Mesenchymal stem cell (in vitro differentiated cells and primary cell): ENCODE measurements at places on chromosomes 1 and 21.

DNA sequence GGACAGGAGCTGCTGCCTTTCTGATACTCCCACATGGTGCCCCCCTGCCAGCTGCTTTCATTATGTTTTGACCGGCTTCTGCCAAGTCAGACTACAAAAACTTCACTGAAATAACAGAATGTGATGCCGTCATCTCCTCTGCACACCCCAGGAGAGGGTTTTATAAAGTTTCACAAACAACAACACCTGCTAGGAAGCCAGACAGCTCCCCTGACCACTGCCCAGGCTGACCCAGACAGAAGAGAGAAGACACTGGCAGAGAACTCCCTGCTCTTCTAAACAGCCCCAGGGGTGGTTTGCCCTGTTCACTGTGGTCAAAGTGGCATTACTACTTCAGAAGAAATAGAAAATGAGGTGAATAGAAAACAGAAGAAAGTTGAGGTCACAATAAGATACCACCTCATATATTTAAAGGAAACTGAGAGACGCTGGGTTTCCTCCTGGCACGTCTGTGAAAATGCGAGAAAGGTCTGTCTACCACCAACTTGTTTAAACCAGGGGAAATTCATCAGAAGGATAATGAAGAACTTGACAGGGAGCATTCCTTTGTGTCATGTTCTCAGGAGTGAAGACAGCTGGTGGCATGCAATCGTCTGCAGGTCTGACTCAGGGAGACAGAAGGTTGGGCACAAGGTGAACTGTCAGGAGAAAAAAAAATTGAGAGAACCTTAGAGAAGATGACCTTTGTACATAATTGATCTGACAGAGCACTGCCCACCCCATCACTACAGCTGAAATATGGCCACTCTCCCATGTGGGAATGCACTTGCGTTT lies 119.0 kb upstream of the NFIA start:
- H3K36me3 ChIP-seq = no peaks in the 10 kb centered on the region
- no peak for DNase-seq
- peaks cover 10% of the 10 kb centered on the region for H3K4me1 ChIP-seq
- no peak overlapping the region for H3K4me3 ChIP-seq
- peak overlapping the region; percentile 39 for H3K27ac ChIP-seq

GRCh38 chr1:54487571-54488050 lies 60.4 kb upstream of the ACOT11 start:
- DNase-seq = no peak
- H3K36me3 ChIP-seq = no peaks in the 10 kb centered on the region
- peak overlapping the region; percentile 19 for H3K27ac ChIP-seq
- peaks cover 27% of the 10 kb centered on the region for H3K27me3 ChIP-seq

- no peak overlapping the region for H3K4me3 ChIP-seq
- no peaks in the 10 kb centered on the region for H3K27me3 ChIP-seq
- no peak for DNase-seq
Observed at GRCh38 chr1:185819798-185820197, 85.6 kb downstream of the HMCN1 start.

DNA sequence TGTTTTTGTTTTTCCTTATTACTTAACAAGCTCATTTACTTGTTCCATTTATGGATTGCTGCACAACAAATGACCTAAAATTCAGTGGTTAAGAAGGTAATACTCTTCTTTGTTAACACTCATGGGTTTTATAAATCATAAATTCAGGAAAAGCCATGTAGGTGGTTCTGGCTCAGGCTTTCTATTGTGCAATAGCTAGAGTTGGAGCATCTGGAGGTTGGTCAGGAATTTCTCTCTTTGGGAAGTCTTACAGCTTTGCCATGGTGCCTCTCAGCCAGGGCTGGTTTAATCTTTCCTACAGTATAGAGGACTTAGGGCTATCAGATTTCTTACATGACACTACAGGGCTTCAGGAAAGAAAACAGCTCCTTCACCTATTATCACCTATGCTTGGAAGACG lies 1677.1 kb downstream of the KCNT2 start:
- H3K4me1 ChIP-seq = no peaks in the 10 kb centered on the region
- no peaks in the 10 kb centered on the region for H3K27me3 ChIP-seq
- H3K4me3 ChIP-seq = no peak overlapping the region
- no peaks in the 10 kb centered on the region for H3K36me3 ChIP-seq

DNA sequence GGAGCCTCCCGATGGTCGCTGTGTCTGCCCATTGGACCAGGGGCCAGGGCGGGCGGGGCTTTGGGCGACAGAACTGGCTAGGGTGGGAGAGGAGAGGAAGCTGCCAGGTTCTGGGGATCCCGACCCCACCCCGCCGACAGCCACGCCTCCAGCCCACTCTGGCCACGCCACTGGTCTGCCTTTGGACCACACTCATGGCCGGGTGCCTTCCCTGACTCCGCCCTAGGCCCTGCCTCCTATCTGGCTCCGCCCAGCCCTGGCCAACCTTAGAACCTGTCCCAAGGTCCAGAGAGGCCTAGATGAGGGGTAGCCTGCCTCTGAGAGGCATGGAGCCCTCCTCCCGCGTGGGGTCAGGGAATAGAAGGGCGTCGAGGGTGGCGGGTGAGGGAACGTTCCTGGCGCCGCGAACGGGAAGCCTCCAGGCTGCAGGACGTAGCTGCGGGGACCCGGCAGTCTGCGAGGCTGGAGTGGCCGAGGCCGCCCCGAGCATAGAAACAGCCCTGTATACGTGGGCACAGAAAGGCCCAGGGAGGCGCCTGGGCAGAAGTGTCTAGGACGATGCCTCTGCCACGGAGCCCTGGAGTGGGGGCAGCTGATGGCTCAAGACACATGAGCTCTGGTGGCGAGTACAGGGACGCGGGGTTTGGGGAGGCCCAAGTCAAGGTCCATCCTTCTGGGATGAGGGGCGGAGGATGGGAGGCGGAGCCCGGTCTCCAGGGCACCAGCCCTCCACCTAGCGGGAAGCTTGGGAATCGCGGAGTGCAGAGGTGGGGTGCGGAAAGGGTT lies 11.5 kb upstream of the COL16A1 start:
- H3K4me1 ChIP-seq = peaks cover 27% of the 10 kb centered on the region
- DNase-seq = peak; percentile 95
- H3K27ac ChIP-seq = peak overlapping the region; percentile 55
- H3K36me3 ChIP-seq = no peaks in the 10 kb centered on the region
- peak overlapping the region; percentile 73 for H3K4me3 ChIP-seq

GRCh38 chr1:241330619-241331327 lies 26.2 kb downstream of the RGS7 start:
- no peak for DNase-seq
- H3K4me1 ChIP-seq = no peaks in the 10 kb centered on the region
- H3K4me3 ChIP-seq = no peak overlapping the region
- no peak overlapping the region for H3K27ac ChIP-seq

DNA sequence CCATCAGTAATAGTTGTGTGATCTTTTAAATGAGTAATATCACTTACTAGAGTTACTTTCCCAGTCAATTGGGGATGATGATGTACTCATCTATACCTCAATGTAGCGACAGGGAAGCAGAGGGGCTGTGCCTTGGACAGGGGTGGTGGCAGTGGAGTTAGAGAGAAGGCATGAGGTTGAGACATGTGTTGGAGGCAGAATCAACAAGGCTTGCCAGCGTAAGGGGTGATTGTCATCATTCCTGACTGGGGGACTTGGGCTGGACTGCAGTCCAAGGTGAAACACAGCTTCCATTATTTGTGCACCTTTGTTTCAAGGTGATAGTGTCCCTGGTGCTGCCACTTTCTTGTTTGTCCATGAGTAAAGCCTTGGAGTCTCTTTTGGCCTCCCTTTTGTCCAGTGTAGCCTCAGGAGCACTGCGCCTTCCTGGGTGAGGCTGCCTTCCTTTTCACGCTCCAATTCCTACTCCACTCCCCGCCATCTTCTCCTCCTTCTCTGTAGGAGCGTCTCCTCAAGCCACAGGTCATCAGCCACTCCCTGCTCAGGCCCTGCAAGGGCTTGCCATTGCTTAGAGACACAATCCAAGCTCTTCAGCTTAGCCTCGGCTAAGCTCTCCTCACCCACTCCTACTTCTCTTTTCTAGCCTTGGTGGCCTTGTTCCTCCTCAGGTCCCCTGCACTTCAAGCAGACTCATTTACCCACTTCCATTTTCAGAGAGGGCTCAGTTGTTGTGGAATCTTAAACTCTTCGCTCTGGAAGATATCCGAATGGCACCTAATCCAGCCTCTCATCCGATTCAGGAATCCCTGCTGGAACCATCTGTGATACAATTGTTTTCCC lies 77.6 kb upstream of the CD34 start:
- H3K27me3 ChIP-seq = peaks cover 17% of the 10 kb centered on the region
- no peak for DNase-seq
- H3K27ac ChIP-seq = no peak overlapping the region
- no peaks in the 10 kb centered on the region for H3K36me3 ChIP-seq
- H3K4me3 ChIP-seq = no peak overlapping the region
